ENCODE measurements at places on chromosomes 16 and 17. TPM values are rescaled to one million over a fixed set of nuclear protein-coding genes. Genes with fewer than 3 reads are reported as not detected.

- DNase-seq, result no peak
Observed at GRCh38 chr16:75919664-75920063, 193.4 kb upstream of the CPHXL start.

- peak; percentile 89 for DNase-seq
Observed at GRCh38 chr17:21368545-21369246, 7.5 kb upstream of the KCNJ12 start.

GRCh38 chr17:3981455-3981854 lies 17.2 kb upstream of the ATP2A3 start:
- DNase-seq, result no peak

GRCh38 chr17:74512624-74513091 lies 18.6 kb downstream of the CD300LB start:
- DNase-seq, result peak; percentile 82

DNA sequence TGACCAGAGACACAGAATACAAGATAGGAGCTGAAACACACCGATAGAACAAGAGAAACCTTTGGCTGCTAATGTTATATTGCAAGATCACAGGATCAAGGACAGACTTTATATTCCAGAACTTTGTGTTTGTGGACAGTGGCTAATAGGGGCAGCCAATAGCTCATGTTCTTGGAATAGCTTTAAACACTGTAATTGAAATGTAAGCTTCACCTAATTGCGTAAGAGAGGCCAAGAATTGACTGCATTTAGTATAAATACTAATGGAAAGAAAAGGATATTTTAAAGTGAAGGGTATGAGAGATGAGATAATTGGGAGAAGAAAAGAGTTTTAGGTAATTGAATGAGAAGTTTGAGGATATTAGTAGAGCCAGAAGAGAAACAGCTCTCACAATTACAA lies 758.8 kb downstream of the CDH11 start:
- no peak for DNase-seq

The NLGN2 gene
- 12.3 TPM for total RNA-seq

The EFNB3 gene
- 7.6 TPM for total RNA-seq
